GM10248 (cell line): ENCODE measurements at places on chromosomes 2 and 18.
A peak's percentile ranks its signal among the peaks of the same experiment; 100 is the strongest.

DNA sequence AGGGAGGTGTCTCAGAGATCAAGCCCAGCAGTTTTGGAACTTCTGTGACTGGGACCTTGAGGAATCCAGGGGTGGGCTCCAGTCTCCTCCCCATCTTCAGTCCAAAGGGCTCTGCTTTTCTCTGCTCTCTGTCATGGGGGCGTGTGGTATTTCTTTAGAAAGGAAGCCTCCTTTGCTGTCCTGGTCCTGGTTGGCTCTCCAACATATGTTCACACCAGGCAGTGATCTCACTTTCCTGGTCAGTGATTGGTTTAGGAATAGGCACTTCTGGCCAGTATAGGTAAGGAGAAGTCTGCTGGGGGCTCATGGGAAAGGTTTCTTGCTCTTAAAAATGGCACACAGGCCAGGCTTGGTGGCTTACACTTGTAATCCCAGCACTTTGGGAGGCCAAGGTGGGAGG is 115.5 kb upstream of the HAAO start:
- no peak for DNase-seq

DNA sequence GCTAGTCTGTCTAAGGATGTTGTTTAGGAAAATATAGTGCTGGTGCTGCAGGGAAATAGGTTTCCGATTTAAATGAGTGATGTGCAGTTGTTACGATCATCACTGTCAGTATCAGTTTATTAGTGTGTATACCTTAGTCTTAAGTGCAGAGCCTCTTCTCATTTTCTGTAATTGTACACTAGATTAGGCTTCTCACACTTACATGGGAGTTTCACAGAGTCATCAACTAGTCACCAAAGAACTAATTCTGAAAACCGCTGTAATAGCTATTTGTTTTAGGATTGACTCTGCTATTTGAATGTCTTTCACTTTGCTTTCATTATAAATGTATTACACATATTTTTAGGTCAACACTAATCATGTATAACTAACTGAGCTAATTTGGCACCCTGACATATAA is 99.8 kb upstream of the ZEB2 start:
- no peak for DNase-seq

DNA sequence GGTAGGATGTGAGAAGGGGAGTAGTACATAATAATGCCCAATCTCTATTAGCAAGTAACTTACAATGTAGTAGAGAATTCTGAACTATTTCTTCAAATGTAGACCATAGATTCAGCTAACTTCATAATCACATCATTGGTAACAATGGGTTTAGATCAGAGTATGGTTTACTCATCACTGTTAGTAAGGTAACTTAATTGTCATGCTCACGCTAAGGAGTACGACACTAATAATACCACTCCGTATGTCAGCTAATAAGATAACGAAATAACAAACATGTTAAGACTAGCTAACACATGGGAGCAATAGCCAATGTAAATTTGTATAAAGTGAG is 56.4 kb upstream of the CCDC141 start:
- DNase-seq: no peak

- no peak for DNase-seq
Observed at GRCh38 chr2:211881449-211881848, 657.2 kb downstream of the ERBB4 start.

GRCh38 chr2:69466728-69467127 is 29.5 kb upstream of the NFU1 start:
- no peak for DNase-seq

DNA sequence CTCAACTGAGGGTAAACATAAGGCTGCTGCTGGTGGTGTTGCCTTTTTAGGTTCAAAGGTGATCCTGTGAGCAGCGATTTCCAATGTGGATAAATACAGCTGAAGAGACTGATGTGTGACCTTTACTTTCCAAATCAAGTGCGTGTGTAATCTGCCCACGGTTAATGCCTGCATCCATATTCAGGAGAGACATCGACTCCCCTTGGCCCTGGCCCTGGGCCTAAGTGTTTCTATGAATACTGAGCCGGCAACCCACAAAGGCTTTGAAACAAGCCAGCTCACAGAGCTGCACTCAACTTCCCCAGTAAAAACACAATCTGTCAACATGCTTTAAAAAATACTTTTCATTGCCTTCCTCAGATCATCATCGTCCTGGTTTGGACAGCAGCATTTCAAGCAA is 1026.6 kb downstream of the TMEM182 start:
- DNase-seq: no peak

DNA sequence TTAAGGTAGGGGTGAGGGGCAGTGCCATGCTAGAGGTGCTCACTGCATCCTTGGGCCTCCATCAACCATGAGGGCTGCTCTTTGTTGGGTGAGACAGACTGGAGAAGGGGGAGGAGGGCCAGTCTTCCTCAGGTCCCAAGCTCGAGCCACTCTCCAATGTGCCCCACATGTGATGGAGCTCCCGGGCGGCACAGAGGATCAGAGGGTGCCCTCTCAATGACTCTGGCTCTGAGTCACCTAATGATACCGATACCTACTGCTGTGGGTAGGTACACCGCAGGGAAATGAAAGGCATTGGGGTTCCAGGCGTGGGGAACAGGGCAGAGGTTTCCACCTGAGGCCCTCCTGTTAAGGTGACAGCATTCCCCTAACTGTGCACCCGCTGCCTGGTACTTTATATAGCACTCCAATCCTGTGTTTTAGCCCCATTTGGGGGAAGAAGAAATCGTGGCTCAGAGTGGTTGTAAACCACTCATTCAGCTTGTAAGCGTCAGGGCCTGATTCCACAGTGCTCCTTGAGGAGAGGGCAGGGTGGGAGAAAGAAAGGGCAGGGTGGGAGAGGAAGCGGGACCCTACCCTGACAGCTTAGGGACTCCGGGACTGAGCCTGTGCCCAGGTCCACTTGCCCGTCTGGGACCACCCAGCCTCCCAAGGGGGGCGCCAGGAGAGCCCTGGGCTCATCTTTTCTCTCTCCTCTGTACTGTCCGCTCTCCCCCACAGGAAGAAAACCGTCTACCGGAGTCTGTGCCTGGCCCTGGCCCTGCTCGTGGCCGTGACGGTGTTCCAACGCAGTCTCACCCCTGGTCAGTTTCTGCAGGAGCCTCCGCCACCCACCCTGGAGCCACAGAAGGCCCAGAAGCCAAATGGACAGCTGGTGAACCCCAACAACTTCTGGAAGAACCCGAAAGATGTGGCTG is 1.8 kb downstream of the B3GNT7 start:
- no peak for DNase-seq

DNA sequence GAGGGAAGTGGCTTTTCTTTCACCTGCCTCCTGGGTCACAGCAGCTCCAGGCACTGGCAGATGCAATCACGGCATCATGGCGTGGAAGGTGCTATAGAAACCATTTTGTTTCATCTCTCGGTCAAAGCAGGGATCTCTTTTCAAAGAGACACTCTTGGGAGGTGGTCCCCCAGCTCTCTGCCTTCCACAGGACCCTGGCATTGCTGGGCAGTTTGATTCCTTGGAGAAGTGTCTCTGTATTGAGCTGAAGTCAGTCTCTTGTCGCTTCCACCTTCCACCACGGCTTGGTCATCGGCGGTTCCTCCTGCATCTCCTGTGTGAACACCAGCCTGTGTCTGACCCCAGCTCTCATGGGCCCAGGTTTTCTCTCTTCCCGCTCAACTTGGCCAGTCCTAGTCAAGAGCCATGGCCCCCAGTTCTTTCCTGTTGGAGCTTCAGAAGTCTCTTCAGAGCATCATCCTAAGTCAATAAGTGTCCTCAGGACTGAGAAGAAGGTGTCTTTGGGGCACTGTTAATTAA is 42.3 kb upstream of the HDAC4 start:
- DNase-seq: no peak

DNA sequence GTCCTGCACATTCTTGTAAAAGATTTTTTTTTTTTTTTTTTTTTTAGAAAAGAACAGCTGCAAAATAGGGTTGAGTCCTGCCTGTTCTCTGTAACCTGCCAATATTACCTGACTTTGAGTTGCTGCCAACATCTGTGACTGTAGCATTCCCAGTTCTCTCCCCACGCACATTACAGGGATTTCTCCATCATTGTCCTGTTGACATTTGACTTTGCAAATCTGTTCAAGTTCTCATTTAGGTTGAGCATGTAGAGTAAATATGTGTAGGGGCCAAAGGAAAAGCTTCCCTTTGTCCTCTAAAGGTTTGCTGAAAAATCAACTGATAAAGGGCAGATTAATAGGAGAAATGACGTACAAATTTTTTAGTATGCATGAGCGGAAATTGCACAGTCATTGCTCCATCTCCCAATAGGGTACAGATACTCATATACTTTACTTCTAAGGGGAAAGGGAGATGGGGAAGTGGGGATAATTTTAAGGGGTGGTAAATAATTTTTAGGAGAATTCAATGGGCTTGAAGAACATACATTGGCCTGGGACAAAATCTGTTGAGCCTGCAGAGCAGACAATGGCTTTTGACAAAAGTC is 385.5 kb downstream of the PIK3C3 start:
- DNase-seq: no peak

DNA sequence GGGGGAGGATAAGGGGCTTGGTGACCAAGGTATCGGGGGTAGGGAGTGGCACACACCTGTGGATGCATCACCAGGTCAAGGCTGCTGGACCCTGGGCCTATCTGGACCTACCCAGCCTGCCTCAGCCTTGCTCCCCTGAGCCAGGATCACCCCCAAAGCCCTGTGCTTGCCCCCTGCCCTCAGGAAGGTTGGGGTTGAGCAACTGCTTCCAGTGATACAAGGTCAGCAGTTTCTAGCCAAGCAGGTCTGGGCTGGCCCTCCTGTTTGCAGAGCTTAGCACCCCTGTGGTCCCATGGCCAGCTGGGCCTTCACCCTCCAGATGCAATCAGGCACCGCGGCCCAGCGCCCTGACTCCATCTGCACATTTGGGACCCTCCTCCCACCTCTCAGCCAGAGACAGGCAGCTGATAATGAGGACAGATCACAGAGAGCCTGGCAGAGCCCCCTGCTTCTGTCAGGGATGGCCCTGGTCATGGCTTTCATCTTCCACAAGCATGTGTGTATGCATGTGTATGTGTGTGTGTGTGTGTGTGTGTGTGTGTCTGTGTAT is 154.6 kb downstream of the TFCP2L1 start:
- no peak for DNase-seq

- no peak for DNase-seq
Observed at GRCh38 chr2:210626849-210627248, 70.5 kb downstream of the CPS1 start.

DNA sequence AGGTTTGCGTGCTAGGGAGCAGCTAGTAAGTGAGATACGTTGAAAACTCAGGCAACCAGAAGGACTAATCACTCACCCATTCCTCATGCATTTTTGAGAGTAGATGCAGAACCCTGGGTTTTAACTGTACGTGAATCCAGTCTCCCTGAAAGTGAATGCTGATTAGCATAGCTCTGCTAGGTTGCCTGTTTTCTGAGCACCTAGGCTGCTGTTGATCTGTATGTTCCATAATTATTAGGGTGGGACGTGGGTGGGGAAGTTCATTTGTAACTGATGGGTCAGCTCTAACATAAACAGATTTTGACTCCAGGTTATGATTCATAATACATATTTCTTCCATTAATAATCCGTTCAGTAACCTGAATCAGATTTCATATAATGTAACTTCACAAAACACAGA is 379.0 kb upstream of the FANCL start:
- no peak for DNase-seq

DNA sequence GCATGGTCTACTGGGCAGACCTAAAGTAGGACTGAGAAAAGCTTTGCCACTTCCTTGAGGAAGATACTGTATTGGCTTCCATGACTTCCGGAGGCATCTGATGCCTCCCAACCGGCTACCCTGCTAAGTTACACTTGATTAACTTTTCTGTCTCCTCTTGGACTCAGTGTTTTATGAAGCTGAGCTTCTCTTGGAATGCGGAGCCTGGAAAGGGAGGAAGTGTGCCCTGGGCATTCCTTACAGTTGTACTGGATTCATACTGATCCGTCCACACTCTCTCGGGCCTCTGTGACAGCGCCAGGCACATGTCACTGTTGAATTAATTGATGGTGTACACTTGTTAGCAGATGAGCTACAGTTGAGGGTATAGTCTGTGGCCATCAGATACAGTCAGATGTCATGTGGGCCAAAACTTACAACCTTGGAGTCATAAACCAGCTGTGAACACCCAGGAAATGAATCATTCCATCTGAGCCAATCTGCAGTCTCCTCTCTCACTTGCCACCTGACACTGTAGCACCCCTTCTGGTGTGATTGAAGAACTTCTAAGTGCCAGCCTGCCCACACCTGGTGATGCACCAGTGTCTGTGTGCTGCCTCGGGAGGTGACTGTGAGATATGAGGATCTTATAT is 122.5 kb downstream of the FHOD3 start:
- no peak for DNase-seq

- DNase-seq: no peak
Observed at GRCh38 chr2:217952409-217952808, 50.4 kb downstream of the TNS1 start.

- no peak for DNase-seq
Observed at GRCh38 chr2:778731-779350, 101.6 kb upstream of the TMEM18 start.

GRCh38 chr18:46042571-46043123 is 29.4 kb downstream of the PSTPIP2 start:
- no peak for DNase-seq

GRCh38 chr18:41577529-41577928 is 377.5 kb upstream of the PIK3C3 start:
- DNase-seq: no peak

- DNase-seq: no peak
Observed at GRCh38 chr2:101827246-101827645, 129.7 kb downstream of the MAP4K4 start.

- DNase-seq: no peak
Observed at GRCh38 chr18:76255070-76255683, 239.9 kb downstream of the ZNF516 start.

GRCh38 chr2:66370824-66371223 is 64.1 kb upstream of the MEIS1 start:
- DNase-seq: no peak

GRCh38 chr2:102253140-102253752 is 58.1 kb upstream of the IL1RL1 start:
- no peak for DNase-seq

- peak; percentile 67 for DNase-seq
Observed at GRCh38 chr18:79524181-79525078, 128.7 kb downstream of the NFATC1 start.

DNA sequence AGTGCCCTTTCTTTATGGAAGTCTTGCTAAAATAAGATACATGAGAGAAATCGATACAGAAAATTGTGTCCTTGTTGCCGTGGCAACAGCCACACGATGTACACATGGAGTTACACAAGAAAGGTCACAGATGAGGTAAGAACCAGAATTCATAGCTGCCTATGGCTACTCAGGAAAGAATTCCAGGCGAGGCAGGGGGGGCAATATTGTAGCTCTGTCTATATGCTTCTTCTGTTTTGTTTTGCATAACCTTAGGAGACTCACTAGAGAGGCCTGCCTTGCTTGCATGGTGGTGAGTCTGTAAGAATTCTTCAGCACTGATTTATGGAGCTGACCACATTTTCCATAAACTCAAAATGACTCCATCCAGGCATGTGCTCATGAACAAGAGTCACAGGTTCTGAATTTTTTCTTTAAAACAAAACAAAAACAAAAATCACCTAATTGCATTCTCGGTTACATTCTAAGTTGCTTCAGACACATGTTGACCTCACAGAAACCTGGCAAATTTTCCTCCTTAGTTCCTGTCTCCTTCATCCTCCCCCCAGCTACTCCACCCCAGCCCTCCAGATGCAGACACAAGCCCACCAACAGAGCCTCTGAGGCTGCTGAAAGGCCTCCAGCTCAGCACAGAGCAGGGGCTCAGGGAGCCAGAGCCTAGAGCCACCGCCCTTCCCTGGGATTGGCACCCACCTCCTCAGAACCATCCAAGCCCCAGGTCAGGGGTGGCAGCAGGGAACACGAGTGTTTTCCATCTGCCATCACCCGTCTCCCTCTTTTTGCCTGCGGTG is 183.5 kb downstream of the ANTXR1 start:
- no peak for DNase-seq
